Stimulated activated CD4-positive, alpha-beta T cell treated with anti-CD3 and anti-CD28 coated beads, TNF-alpha, amount 100 ng/mL, for 4 hours (primary cell): ENCODE measurements at places on chromosomes 2 and 18.

DNA sequence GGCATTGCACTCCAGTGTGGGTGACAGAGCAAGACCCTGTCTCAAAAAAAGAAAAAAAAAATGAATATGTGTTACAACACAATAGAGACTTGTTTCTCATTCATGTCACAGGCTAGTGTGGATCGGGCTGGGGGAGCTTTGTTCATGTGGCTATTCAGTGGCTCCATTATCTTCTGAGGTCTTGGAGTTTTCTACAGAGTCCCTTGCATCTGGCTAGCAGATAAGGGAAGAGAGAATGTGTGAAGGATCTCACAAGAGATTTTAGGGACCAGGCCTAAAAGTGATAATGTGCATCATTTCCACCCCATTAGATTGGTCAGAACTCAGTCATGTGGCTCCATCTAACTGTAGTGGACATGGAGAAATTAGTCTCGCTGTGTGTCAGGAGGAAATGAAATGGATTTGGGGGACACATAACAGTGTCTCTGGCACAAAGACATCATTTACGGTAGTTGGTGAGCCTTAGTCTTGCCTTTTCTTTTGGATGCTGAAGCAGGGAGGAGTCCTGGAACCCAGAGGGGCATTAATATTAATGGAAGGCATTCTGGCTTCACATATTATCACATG lies 32.4 kb upstream of the CASP10 start:
- no peak for DNase-seq

DNA sequence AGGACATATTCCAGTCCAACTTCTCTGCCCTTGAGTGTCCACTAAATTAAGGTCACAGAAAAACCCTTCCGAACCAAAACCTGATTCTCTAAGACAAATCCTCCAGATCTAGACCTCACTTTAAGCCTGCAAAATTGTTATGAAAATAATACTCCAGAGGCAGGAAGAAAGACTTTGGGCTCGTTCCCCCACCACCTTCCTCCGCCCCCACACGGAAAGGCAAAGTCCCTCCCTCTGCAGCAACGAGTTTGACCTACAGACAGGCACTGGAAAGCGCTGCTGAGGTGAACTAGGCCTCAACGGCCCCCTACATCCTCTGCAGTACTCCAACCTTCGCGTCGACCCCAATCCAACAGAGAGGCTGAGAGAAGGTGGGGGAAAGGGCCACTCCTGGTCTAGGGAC lies 808 bp downstream of the ATP5MC3 start:
- DNase-seq: peak; percentile 20

- no peak for DNase-seq
Measured at GRCh38 chr2:152585830-152586484, 131.3 kb downstream of the PRPF40A start.

- no peak for DNase-seq
Measured at GRCh38 chr2:109356324-109357035, 227.5 kb downstream of the SH3RF3 start.

DNA sequence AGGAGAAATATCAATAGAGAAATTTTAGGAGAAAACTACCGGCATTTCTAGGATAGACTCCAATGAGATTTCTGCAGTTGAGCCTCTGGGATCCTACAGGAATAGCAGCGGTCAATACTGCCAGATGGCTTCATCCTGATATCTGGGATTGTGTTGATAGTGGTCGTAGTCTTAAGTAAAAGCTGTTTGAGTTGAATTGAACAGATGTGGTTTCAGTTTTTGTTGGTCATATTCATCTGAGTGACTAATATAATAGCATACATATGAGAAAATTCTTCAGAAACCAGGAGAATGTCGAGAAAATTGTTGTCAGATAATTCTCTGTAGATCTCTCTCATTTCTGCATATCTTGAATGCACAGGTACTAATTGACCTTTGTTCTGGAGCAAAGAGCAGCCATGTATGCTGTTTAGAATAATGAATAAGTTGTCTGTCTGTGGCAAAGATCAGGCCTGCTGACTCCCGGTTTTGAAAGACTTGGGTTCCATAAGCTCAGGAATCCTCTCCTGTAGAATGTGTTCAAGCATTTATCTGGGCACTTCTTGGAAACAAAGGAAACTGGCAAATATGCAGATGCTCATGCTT lies 288.1 kb downstream of the TMX3 start:
- DNase-seq: no peak

DNA sequence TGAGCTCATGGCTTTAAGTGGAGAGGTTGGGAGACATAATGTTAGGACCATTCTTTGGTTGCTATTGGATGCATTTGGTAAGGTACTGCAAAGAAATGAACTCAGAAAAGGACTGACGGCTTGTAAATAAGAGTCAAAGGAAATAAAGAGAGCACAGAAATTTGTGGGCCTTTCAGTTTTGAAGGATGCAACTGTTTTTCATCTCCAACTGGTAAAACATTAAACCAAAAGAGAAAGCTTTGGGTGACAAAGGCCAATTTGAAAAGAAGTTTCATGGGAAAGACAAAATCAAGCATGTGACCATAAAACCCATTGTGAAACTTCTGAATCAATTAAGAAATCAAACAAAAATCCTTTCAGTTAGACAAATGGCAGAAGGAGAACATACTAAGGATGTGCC lies 77.8 kb upstream of the SPOPL start:
- no peak for DNase-seq

DNA sequence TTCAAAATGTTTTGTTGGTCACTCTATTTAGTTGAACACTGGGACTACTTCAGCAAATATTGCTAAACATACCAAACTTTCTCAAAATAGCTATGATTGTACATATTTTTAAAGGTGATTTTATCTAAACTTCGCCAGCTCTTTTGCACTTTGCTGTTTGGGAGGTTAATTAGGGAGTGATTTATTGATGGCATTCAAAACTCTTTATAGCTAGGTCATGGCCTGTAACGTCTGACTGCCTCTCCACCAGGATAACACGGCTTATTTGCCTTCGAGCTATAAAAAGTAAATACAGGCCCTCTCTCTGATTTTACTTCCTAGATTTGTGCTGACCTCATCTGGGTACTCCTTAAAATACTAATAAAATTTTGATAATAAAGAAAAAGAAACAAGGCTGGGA lies 931.9 kb downstream of the DCDC2C start:
- DNase-seq: no peak

DNA sequence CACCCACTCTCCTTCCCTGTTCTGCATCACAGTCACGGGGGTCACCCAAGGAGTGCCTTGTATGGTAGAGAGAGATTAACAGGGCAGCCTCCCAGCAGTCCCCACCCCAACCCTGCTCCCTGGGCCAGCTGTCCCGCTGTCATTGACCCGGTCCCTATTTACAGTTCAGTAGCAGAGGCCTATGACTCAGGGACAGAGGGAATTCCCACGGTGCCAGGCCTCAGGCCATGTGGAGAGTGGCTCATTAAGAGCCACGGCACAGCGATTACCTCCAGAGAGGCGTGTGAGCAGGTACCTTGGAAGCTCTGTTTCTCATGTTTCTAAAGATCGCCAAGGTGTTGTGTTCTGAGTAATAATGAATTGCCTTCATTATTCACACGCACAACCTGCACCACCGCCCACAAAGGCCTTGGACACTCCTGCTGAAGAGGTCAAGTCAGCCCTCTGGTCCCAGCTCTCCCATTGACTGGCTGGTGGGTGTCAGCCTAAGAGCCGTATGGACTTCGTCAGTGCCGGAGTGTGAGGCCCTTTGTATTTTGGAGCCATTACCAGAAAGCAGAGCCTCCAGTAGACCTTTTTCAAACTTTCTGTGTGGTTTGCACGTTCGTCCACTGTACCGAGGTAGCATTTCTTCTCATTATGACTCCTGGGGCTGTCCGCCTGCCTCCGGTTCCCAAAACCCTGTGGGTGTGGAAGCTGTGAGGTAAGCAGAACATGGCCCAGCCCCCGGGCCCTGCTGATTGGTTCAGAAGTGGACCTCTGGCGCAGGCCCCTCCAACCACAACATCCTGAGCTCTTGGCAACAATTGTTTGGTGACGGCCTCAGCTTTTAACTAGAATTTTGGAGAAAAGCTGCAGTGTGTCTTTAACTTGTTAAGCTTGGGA lies 47.0 kb downstream of the SERTAD2 start:
- peak; percentile 44 for DNase-seq

- no peak for DNase-seq
Measured at GRCh38 chr2:189683348-189683747, 8.9 kb downstream of the ANKAR start.

DNA sequence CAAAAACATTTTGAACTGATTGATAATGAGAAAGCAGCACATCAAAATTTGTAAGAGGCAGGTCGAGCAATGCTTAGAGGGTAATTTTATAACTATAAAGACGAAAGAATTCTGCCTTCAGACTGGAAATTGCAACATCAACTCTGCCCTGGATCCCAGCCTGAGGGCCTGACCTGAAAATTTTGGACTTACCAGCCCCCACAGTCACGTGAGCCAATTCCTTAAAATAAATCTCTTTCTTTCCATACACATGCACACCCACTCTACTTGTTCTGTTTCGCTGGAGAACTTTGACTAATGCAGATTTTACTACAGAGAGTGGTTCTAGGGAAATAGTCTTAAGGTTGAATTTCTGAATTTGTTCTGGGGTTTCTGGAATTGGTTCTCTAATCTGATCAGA lies 14.6 kb upstream of the ACOXL start:
- no peak for DNase-seq

GRCh38 chr18:74375999-74376398 lies 60.4 kb downstream of the C18orf63 start:
- DNase-seq: no peak

- DNase-seq: no peak
Measured at GRCh38 chr2:113275556-113276215, 3.0 kb downstream of the PAX8 start.

- DNase-seq: no peak
Measured at GRCh38 chr2:120391911-120392665, 46.2 kb downstream of the INHBB start.

- no peak for DNase-seq
Measured at GRCh38 chr18:8865934-8866333, 160.6 kb downstream of the MTCL1 start.

DNA sequence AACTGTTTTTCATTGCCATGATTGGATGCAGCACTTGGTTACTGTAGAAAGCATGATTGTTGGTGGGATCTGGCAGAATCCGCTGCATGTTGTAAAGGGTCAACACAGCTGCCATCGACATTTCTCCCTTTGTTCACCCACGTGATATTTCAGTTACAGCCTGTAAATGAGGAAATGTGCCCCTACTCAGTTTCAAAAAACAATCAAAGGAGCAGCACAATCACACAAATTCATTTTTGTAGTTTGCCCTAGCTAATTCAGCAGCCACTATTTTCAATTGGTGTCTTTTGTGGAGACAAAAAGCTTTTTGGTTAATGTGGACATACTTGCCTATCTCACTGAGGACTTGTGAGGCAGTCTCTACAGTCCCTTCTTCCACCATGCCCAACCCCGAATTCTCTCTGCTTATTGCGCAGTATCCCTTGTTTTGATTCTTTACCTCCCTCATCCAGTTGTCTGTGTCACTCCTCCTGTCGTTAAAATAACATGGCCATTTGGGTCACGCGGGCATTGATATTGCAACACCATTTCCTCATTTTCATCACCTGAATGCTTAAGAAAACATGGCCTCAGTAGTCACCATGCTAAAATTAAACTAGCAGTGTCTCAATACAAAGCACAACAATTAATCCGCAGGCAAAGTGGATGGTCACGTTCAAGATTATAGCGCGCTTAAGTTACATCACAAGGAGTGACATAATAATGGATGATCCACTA lies 6.4 kb upstream of the PROC start:
- no peak for DNase-seq

DNA sequence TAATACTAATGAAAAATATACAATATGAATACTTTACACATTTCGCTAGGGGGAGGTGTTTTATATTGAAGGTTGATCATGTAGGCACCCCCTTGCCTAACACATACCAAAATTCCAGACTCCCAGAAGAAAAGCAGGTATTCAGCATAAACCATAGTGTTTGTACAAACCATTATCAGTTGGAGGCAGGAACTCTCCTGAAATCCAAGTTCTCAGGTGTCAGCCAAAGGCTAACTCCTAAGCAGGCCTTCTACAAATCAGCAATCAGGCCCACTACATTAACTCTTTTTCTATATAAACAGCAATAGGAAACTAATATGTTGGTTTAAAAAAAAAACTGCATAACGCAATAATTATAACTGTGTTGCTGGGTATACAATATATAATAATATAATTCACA lies 44.5 kb downstream of the MAP3K2 start:
- no peak for DNase-seq

GRCh38 chr2:105291981-105292380 lies 37.6 kb downstream of the TGFBRAP1 start:
- DNase-seq: no peak

GRCh38 chr2:31079665-31080064 lies 58.6 kb downstream of the GALNT14 start:
- no peak for DNase-seq

DNA sequence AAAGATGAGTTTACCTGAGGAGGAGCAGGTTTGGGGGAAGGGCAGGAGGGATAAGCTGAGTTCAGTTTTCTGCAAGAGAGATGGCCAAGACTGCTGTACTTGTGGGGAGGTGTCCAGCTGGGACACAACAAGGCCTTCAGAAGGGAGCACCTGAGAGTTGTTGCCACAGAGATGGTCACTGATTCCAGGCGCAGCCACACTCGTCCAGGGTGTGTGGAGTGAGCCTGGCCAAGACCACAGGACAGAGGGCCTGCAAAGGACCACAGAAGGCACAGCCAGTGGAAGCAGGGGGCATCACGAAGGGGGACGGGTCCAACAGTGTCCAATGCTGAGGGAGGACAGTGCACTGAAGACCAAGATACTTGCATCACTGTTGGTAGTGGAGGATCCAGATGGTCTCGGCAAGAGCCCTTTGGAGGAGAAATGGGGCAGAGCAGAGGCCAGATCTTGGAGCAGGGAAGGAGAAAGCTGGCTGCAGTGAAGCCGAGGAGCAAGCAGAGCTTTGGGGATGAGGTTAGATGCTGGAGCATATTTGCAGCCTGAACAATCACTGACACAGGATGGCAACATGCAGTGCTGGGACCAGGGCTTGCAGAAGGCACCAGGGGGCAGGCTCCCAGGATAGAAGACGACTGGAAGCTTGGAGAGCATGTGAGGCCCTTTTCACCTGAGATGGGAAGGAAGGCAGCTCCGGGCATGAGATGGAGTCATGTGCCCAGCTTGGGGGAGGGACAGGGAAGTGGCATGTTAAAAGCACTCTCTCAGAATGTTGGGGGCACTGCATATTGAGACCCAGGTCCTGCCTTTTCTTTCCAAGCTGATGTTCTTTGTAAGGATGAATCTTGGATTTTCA lies 214.0 kb downstream of the CYP26B1 start:
- DNase-seq: no peak

DNA sequence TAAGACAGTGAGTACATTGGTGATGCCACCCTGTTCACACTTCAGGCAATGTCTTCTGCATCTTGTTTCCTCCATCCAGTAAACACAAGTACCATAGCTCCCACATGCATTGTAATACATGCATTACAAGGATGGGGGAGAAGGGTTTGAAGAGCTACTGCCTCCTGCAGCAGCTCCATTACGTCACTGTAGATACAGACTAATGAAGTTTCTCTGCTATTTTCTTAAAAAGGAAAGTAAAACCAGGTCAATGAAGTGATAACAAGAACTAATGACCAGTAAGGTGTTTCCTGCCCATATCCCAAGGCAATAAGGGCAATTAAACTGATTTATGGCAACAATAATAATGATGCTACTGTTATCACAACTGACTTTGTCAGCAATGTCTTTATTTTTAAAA lies 18.2 kb upstream of the BBS5 start:
- DNase-seq: no peak

GRCh38 chr2:217890445-217890844 lies 112.3 kb downstream of the TNS1 start:
- DNase-seq: no peak
